ENCODE measurements at places on chromosomes 7 and 10.

DNA sequence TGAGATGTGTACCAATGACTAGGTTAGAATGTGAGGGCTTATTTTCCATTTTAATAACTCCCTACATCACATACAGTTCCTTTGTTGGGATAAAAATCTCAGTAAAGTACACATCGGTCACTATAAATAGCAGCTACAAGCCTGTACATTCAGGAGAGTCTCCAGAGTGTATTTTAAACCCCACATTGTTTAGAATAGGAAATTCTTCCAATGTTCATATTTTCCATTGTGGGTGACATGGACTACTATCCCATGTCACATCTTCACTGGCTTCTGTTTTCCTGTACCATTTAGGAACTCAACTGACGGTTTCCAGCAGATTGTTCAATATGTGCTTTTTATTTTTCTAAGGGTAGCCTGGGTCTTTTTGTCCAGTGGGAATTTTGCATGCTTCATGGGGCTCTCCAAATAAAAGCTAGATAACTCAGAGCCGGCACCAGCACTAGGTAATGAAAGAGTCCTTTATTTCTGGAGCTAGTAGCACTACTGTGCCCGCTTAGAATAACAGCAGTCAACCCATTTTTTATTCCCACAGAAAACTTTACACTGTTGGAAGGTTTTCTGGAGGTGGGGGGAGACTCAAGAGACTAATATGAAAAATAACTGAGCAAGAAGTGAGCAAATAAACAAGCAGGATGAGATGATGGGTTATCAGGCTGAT is 100.5 kb downstream of the CALD1 start:
- DNase-seq = no peak

- no peak for DNase-seq
These were observed 155.5 kb upstream of the AHR start for GRCh38 chr7:17142831-17143541.

GRCh38 chr7:32264702-32265284 is 194.6 kb upstream of the PDE1C start:
- no peak for DNase-seq

DNA sequence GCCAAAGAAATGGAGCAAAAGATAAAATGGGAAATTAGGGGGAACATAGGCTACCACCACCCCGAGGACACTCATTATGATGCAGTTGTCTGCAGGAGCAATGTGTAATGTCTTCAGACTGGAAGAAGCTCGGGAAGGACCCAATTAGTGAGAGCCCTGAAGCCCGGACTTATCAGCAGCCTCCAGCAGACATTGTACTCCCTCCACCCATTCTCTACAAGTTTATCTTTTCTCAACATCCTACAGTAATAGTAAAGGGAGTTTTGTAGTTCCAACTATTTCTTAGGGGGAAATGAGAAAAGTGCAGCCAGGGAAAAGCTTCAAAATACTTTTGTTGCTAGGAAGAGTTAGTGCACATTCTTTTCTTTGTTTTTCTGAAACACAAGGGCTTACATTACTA is 657.3 kb upstream of the COBL start:
- DNase-seq = no peak

DNA sequence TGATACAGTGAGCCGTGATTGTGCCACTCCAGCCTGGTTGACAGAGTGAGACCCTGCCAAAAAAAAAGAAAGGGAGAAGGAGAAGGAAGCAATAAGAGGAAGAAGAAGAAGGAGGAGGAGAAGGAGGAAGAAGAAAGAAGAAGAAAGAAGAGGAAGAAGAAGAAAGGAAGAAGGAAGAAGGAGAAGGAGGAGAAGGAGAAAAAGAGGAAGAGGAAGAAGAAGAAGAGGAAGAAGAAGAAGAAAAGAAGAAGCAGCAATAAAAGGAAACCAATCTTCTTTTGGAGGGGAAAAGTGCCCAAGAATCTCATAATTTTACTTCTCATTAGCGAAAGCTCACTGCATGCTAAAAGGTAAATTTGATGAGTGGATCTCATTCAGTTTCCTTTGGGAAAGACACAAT is 85.7 kb upstream of the GLCCI1 start:
- no peak for DNase-seq

DNA sequence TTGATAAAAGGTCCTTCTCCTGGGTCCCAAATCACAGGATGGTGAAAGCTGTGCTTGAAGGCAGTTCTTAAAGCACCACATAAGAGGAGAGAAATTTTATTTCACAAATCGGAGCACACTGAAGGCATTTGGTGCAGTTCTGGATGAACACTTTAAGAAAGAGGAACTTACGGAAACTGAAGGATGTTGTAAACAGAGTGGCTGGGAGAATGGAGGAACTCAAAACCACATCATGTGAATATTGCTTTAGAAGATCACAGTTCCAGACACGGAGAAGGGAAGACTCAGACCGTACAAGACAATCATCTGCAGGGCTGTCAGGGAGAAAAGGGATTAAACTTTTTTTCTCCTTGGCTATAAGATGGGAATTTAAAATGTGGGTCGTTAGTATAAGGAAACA is 9.0 kb upstream of the GPR141 start:
- DNase-seq = no peak

GRCh38 chr7:157279741-157280215 is 57.0 kb upstream of the DNAJB6 start:
- no peak for DNase-seq

GRCh38 chr7:44150466-44150832 is 9.3 kb upstream of the MYL7 start:
- DNase-seq = no peak

DNA sequence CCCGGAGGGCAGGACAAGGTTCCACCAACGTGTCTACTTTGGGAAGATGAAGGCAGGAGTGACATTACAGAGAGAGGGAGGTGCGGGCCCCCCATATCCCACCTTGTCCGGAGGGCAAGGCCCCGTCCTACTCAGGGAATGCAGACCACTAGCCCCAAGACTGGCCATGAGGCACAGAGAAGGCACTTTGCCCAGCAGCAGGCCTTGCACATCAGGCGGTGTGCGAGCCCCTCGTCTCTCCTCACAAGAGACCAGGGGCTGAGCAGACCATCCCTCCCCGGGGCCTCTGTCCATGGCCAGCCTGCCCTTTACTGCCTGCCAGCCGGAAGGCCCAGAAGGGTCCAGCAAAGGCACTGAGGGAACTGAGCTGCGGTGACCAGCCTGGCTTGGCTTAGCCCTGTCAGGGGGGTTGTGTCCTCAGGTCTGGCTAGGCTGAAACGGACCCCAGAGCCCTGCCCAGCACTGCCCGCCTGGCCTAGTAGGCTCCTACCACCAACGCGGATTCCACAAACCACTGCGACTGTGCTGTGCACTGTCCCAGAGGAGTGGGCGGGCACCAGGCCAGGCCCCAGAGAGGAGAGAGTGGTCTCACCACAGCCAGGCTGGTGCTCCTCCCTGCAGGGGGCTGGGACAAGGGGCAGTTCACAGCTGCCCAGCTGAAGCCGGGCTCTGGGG is 16.7 kb downstream of the CAMK2B start:
- peak; percentile 12 for DNase-seq

- DNase-seq = no peak
These were observed 50.5 kb upstream of the BMPER start for GRCh38 chr7:33854801-33855350.

DNA sequence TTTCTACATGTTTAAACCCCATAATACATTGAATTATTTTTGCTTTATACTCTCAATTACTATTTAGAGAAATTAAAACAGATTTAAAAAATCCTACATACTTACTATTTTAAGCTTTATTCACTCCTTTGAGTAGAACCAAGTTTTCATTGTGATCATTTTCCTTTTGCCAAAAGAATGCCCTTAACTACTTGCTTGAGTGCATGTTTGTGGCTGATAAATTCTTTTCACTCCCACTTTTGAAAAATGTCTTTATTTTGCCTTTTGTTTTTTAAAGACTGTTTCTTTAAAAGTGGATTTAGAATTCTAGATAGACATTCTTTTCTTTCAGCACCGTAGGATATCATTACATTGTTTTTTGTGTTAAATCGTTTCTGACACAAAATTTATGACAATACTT is 22.3 kb upstream of the AGR3 start:
- DNase-seq = no peak

- no peak for DNase-seq
These were observed 9.7 kb downstream of the MINDY4 start for GRCh38 chr7:30780941-30781340.

- DNase-seq = no peak
These were observed 13.9 kb downstream of the RHBDD2 start for GRCh38 chr7:75892634-75893272.

GRCh38 chr7:94188350-94188749 is 184.2 kb upstream of the BET1 start:
- DNase-seq = no peak

- no peak for DNase-seq
These were observed 44.5 kb downstream of the HBP1 start for GRCh38 chr7:107213193-107213788.

- DNase-seq = no peak
These were observed 97.8 kb downstream of the DIP2C start for GRCh38 chr10:591646-592045.

DNA sequence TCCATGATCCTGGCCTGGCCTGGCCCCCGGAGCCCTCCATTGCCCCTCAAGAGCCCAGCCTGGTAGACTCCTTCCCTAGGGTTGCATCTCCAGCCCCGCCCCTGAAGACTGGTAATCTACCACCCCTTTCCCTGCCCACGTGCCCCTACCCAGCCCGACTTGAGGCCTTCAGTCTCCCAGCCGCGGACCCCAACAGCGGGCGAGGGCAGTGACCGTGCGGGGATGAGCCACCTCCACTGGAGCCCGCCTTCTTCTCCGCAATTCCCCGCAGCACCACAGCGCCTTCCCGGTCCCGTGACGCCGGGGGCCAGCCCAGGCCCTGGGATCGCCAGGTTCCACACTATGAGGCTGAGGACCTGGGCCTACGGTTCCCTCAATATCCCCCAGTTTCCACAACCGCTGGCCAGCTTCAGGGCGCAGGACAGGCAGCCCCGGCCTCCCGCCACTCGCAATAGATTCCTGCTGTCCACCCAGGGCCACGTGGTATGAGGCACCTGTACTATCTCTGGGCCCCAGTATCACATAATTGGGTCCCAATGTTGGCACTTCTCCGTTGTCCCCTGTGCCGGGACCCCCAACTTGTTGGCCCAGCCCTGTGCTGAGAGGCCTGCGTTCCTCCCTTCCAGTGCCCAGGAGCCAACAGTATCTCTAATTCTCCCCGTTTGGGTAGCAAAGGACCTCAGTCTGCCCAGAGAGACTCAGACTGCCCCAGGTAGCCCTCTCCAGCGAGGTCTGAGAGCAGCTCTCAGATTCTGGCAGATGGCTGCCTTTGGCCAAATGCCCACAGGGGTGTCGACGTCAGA is 1.1 kb upstream of the GPRIN2 start:
- peak; percentile 41 for DNase-seq

- peak; percentile 21 for DNase-seq
These were observed 26.9 kb downstream of the MYPN start for GRCh38 chr10:68135922-68136792.

DNA sequence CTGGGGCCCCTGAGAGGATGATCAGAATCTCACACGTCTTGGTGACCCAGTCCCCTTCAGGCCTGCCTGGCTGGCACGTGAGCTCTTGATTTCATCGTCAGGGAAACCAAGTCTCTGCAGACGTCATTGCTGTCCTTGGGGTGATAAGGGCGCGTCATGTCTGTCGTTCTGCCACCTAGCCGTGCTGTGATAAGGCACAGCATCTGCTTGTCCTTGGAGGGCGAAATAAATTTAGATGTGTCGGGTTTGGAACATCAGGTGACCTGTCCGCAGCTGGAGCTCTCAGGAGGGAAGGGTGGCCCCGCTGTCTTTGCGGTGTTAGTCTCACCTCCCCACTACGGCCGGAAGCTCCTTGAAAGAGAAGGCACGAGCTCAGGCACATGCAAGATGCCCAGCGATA is 129.2 kb downstream of the GRK5 start:
- DNase-seq = no peak

DNA sequence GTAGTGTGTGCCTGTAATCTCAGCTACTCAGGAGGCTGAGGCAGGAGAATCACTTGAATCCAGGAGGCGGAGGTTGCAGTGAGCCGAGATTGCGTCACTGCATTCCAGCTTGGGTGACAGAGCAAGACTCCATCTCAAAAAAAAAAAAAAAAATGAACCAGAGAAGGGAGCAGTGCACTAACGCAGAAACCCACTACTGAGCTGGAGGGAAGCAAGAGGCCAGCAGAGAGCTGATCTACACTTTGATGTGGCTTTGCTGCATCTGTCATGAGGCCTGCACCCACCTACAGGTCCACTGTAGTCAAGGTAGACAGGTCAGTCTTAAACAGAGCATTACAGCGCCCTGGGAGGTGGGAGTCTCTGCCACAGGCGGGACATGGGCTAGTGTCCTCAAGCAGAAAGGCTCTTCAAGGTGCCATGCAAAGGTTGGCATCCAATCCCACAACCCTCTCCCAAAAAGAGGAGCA is 30.0 kb downstream of the MAT1A start:
- DNase-seq = no peak

DNA sequence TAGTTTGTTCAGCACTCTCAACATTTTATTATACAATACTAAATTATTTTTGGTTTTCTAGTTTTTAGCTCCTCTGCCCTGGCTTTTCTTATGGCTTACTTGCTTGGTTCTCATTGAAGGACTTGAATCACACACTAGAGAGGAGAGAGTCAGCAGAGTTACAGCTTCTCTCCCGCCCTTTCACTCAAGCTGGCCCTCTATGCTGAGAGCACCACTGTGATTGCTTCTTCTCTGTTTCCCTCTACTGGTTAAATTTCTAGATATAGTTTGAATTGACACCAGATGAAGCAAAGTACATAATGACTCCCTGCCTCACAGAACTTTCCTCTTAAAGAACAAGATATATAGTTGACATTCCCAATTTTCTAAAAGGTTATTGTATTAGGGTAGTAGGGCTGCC is 767.3 kb upstream of the SORCS1 start:
- DNase-seq = no peak

DNA sequence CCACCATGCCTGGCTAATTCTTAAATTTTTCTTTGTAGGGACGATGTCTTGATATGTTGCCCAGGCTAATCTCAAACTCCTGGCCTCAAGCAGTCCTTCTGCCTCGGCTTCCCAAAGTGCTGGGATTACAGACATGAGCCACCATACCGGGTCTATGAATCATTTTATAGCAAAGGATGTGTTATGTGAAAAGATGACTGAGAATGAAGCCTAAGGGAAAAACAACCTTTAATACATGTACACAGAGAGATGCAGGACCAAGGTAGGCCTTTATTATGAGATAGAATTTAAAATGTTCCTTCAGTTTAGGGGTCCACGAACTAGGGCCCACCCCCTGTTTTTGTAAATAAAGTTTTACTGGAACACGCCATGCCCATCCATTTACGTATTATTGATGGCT is 41.0 kb downstream of the UBE2H start:
- DNase-seq = no peak

DNA sequence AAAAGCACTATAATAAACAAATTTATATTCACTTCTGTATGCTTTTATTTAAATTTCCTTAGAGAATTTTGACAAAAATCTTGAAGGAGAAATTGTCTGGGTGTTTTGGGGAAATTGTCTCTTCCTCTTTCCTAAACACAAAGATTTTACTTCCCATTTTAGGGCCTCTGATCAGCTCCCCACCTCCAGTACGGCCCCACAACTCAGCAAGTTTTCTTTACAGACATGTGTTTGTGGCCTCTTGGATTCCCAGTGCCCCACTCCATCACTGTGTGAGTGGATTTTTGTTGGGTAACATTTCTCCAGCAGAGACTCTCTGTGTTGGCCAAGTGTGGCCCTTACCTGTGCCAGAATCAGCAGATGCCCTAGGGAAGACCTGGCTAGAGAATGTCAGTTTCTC is 182.8 kb upstream of the CDC14C start:
- DNase-seq = no peak

All from colonic mucosa (tissue), 4 donors.